ENCODE measurements at places on chromosomes 7 and 10.

- DNase-seq: no peak
Measured at GRCh38 chr10:105743343-105744056, 1102.4 kb downstream of the SORCS3 start.

GRCh38 chr7:20793248-20793647, 6.6 kb upstream of the SP8 start:
- no peak for DNase-seq

GRCh38 chr7:133763076-133763640, 364.0 kb upstream of the LRGUK start:
- no peak for DNase-seq

GRCh38 chr10:127410030-127410429, 139.1 kb upstream of the NPS start:
- DNase-seq: no peak

GRCh38 chr10:22379059-22379458, 33.8 kb downstream of the SPAG6 start:
- no peak for DNase-seq

DNA sequence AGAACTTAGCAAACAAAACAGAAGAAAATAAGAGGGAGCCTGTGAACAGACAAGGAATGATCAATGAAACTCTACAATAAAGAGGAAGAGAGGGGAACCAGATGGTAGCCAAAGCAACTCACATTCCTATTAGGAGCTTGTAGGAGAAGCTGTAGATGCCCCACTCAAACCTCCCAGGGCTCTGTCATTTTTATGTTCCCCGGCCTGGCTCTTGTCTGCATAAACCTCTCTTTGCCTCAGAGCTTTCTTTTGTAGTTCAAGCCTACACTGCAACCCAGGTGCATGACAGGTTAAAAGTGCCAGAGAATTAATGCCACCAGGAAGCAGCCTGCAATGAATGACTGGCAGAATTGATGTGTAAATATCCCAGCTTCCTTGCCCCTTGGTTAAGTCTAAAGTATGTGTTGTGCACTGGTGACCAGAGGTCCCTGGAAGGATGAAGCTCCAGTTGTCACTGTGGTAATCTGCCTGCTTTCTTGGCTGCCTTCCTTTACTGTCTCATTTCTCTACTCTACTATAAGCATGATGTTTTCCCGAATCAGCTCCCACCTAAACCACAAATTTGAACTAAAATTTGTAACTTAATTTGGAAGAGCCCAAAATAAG, 40.4 kb downstream of the HDAC9 start:
- no peak for DNase-seq

DNA sequence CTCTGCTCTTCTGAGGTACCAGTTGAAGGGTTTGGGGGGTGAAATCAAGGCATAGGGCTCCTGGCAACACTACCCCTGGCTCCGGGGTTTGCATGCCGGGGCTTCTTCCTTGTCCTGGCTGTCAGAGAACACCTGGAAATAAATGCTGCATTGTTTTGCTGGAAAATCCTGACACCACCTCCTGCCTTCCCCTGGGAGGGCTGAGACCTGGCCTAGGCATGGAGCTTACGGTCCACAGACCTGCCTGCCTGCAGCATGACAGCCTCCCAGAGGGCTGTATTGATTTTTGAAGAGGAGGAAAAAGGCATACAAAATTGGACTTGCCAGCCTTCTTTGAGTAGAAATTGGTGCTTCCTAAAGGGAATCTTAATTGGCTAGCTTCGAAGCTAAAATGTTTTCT, 227.1 kb downstream of the MGMT start:
- no peak for DNase-seq

- DNase-seq: no peak
Measured at GRCh38 chr10:15606377-15606776, 113.3 kb downstream of the ITGA8 start.

GRCh38 chr7:44969701-44970522, 8.9 kb downstream of the MYO1G start:
- DNase-seq: peak; percentile 9

DNA sequence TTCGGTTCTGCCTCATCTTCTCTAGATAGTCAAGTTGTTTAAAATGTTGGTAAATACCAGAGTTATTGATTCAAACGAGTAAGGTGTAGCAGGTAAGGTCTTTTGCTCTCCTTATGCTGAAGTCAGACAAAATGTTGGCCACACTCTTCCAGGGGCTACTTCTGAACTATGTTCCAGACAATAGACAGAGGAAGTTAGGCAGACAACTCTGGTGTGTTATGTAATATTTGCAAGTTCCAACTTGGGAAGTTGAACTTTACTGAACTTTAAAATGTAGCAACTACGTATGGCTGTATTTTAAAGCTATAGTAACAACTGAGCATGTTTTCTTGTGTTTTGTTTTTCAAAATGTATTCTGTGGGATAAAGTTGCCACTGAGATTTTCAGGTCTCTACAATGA, 125.7 kb upstream of the NEBL start:
- no peak for DNase-seq

DNA sequence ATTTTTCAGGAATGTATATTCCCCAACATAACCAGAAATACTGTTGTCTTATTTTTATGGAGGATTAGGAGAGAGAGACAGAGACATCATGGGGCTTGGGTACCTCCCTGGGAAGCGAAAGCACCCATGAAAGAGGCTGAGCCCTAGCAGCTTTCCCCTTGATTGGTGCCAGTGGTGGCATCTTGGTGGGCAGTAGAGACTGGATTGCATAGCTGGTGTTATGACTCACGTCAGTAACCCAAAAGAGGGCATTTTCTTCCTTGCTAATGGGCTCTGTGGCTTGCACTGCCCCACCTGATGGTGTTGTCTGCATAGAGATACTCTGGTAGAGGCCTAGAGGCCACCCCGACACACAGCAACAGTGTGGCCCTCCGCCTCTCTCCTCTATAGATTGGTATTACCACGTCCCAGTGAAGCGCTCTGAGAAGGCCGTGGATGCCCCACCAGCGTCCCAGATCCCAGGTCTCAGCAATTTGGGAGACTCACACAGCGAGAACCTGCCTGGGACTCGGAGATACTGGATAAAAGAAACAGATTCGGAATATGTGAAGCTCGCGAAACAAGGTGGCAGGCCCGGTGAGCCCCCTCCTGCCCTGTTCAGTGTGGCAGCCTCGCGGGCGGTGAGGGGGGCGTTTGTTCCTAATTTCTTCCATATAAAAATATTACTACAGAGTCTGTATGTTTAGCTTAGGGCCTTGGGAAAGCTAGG, 5.8 kb downstream of the C7orf57 start:
- DNase-seq: no peak

GRCh38 chr7:124783271-124783670, 17.7 kb upstream of the GPR37 start:
- no peak for DNase-seq

DNA sequence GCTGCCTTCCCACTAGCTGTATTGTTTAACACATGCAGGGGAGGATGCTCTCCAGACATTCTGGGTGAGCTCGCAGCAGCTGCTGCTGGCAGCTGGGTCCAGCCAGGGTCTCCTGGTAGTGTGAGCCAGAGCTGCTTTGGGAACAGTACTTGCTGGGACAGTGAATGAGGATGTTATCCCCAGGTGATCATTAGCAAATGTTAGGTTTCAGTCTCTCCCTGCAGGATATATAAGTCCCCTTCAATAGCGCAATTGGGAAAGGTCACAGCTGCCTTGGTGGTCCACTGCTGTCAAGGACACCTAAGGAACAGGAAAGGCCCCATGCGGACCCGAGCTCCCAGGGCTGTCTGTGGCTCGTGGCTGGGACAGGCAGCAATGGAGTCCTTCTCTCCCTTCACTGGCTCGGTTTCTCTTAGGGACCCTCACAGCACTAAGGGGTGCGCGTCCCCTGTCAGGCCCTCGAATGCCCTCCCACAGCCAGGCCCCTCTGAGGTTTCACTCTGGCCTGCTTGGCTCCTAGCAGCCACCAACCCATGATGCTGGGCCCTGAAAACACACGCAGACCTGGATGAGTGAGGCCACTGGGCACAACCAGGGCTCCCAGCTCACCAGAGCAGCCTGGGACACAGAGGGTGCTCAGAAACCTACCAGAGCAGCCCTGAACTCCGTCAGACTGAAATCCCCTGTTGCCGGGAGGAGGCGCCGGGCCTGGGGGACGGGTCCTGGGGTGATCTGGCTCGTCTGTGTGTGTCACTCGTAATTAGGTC, 173.0 kb upstream of the LANCL2 start:
- DNase-seq: no peak

DNA sequence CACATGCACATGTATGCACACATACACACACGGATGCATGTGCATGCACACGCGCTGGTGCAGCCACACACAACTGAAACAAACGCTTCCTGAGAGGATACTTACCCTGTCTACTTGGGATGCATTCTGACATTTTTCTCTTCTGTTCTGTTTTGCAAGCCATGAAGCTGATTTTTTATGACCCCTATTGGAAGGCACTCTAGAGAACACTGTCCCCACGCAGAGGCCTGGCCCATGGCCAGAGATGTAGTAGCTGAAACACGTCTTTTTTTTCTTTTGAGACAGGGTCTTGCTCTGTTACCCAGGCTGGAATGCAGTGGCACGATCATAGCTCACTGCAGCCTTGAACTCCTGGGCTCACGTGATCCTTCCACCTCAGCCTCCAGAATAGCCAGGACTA, 47.9 kb downstream of the VWA2 start:
- DNase-seq: no peak

DNA sequence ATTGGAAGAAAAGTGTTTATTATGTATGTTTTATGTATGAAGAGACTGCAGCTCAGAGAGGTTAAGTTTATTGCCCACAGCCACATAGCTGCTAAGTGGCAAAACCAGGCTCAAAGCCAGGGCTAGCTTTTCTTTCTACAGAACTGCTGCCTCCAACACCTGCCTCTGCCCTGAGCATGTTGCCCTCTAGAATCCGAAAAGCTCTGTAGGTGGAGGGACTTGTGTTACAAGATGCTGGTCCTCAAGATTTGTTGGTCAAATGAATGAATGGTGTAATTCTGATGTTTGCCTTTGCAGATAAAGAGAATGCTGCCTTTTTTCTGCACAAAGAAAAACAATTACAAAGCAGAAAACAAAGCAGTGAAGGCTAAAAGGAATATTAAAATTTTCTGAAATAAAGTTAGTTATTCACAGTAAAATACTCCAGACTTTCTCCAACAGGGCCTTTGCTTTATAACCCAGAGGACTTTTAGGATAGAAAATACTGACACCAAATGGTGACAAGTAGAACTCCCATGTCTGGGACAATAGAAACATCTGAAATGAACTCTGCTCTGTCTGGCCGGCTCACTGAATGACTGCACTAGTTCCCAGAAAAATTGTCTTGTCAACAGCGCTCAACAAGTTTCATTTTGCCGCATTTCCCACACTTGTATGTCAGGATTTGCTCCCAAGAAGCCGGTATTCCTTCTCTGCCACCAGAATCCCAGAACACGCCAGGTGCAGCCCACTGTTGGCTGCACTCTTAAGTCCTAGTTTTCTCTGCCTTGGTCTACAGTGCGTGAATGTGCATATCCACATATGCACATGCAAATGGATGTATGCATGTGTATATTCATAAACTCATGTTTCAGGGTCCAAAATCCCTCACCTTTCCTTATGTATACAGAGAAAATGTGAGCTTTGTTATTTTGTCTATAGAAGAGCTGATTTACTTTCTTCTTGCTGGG, 11.0 kb upstream of the DNTT start:
- peak; percentile 76 for DNase-seq

- no peak for DNase-seq
Measured at GRCh38 chr10:121919666-121920065, 8.2 kb downstream of the ATE1 start.

- DNase-seq: no peak
Measured at GRCh38 chr7:22876986-22877729, 54.5 kb upstream of the TOMM7 start.

DNA sequence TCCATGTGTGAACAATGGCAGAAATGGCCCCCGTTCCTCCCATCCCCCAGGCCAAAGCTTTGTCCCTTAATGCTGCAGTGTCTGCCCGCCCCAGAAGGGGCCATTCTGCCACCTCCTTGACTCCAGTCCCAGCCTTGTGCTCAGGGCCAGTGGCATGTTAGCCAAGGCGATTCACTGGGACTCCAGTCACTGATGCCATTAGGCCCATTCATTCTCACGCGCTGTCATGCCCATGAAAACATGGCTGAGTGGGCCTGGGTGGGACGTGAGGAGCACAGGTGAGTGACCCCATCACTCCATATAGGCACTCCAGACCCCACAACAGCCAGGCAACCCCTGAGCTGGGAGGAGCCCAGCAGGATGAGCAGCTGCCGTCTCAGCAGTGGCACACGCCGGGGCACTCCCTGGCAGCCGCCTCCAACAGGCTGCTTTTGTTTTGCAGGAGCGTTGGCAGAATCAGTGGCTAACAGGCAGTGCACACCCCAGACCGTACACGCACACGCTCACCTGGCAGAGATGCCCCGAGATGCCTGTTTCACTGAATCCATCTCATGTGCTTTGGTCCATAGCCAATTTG, 79.5 kb downstream of the TCERG1L start:
- no peak for DNase-seq

DNA sequence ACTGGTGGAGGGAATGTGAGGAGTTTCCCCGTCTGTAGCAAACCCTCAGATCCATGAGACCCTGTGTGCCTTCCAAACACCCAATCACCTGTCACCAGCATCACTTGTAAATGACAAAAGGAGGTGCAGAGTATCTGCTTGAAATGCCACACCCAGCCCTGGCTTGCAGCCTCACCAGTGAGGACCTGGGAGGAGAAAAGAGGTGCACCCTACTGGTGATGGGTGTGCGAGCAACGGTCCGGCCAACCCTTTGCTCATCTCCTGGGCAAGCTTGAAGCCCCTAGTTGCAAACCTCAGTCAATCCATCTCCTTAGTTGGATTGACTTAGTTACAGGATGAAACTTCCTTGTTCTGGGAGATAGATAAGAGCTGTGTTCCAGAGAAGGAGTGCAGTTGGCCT, 62.4 kb upstream of the WAPL start:
- no peak for DNase-seq

GRCh38 chr7:29304756-29305155, 110.2 kb downstream of the CHN2 start:
- no peak for DNase-seq

- no peak for DNase-seq
Measured at GRCh38 chr7:99429756-99430155, 8.8 kb downstream of the PTCD1 start.

GRCh38 chr10:79445977-79446757, 743 bp upstream of the ZCCHC24 start:
- no peak for DNase-seq

- DNase-seq: peak; percentile 89
Measured at GRCh38 chr10:13787015-13787421, 200.3 kb downstream of the PRPF18 start.
